Activated naive CD4-positive, alpha-beta T cell treated with anti-CD3 and anti-CD28 coated beads for 36 hours (primary cell): ENCODE measurements at places on chromosomes 7 and 10.
A peak's percentile ranks its signal among the peaks of the same experiment; 100 is the strongest.

DNA sequence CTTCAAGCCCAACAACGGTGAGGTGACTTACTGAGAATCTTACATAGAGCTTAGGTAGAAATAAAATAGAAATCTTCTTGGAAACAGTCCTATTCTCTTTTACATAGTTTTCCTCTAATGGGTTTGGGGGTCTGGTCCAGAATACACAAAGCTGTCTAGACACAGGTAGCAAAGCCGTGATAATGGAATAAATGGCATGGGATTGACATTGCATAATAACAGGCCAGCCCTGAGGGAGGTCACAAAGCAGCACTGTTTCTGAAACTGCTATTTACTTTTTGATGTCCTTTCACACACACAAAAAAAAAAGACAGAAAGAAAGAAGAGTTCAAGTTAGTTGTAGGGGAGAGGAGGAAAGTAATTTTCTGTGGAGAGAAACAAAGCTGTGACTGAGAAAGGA lies 364.8 kb upstream of the SORCS1 start:
- no peak for DNase-seq

GRCh38 chr10:93874309-93875031 lies 19.3 kb upstream of the SLC35G1 start:
- DNase-seq, result no peak

GRCh38 chr10:123429706-123430221 lies 236.4 kb upstream of the GPR26 start:
- DNase-seq, result no peak

GRCh38 chr7:140828741-140829140 lies 96.0 kb downstream of the BRAF start:
- no peak for DNase-seq

DNA sequence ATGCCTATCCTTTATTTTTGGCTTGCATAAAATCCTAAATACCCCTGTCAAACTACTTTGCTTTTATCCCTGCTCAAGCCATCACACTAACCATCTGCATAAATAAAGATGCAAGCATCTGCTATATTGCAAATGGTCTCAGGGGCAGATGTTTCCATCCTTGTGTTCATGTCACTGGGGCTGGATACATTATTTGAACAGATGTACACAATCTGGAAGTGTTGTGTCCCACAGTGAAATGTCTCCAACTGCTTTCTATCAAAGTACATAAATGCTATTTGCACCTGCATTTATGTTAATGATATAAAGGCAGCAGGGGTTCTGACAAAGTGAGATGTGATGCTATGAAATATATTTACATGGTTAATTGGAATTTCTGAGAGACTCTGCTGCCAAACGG lies 163.1 kb downstream of the ZNF438 start:
- DNase-seq, result no peak

- DNase-seq, result no peak
Observed at GRCh38 chr7:117362294-117362888, 39.5 kb upstream of the WNT2 start.

DNA sequence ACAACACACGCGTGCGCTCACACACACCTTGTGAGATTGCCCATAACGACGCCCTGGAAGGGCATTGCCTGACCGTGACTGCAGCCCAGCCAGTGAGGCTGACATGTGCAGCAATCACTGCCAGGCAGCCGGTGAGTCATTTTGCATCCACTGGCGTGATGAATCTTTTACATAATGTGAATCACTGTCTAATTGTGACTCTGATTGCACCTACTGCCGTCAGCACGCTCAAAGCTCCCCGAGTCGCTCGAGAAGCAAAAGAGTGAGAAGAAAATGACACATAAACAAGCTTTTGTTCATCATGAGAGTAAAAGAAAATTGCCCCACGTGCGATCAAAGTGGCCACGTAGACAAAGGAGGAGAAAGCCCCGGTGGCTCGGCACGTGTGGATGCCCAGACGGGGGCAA lies 117.4 kb upstream of the PFKP start:
- peak; percentile 69 for DNase-seq

DNA sequence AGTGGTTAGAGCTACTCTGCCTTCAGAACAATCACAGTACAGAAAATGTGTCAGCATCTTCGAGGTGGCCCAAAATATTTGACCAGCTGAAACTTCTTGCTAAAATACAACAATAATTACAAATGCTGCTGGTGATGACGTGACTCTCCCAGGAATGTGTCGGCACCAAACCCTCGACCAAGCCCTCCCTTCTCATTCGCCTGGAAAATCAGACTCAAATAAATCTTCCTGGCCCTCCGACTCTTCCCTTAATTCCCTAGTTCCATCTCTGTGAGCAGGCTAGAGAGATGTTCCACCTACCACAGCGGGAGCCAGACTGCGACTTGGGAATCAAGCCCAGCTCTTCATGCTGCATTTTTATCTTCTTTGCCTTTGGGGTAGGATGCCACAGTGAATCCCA lies 4.1 kb downstream of the PRSS2 start:
- DNase-seq, result no peak

GRCh38 chr10:79235765-79236432 lies 111.4 kb upstream of the PPIF start:
- no peak for DNase-seq
